Esophagus squamous epithelium (tissue), 5 donors: ENCODE measurements at places on chromosomes 7 and 10. TPM values are rescaled to one million over a fixed set of nuclear protein-coding genes. Genes with fewer than 3 reads are reported as not detected.

TSPAN15 gene
- 3.6 TPM for total RNA-seq

SLC26A5 gene
- total RNA-seq: not detected

LIPJ gene
- total RNA-seq: not detected

ZNF365 gene
- total RNA-seq: 1.0 TPM

UBN2 gene
- 9.1 TPM for total RNA-seq

FGFBP3 gene
- 1.4 TPM for total RNA-seq

FAM25C gene
- total RNA-seq: not detected

TMEM26 gene
- total RNA-seq: not detected

SVIL gene
- 98.5 TPM for total RNA-seq

TMEM140 gene
- 0.57 TPM for total RNA-seq
